ENCODE measurements at places on chromosomes 5 and 9.
A peak's percentile ranks its signal among the peaks of the same experiment; 100 is the strongest.

- DNase-seq = peak; percentile 26
Observed at GRCh38 chr5:95731571-95732554, 727 bp downstream of the RHOBTB3 start.

GRCh38 chr9:138007918-138008841 lies 130.6 kb downstream of the CACNA1B start:
- DNase-seq = no peak

GRCh38 chr5:170056561-170057267 lies 49.0 kb upstream of the FOXI1 start:
- DNase-seq = no peak

DNA sequence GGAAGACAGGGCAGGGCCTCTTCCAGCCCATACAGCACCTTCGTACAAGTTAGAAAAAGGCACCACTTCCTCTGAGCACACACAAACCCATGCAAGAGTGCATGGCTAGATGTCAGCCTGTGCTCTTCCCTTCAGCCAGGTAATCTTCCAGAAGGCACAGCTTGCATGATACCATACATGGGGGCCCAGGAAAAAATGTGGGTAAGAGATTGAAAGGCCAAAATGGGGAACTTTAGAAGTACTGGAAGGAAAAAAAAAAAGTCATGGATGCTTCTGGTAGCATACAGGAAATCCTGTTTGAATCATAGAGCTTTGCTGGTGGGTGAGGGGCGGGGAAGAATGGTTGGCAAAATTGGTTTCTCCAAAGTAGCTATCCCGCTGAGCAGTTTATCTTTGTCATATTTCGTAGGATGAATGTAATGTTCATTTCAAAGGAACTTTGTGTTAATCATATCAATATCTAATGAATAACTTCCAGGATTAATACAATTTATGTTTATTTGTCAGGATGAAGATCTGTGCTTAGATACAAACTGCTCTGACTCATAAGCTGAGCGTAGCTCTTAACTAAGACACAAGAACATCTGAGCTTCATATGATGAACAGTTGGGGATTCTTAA lies 78.2 kb upstream of the MAP3K1 start:
- no peak for DNase-seq

- DNase-seq = no peak
Observed at GRCh38 chr9:134781591-134782302, 98.9 kb upstream of the FCN2 start.

DNA sequence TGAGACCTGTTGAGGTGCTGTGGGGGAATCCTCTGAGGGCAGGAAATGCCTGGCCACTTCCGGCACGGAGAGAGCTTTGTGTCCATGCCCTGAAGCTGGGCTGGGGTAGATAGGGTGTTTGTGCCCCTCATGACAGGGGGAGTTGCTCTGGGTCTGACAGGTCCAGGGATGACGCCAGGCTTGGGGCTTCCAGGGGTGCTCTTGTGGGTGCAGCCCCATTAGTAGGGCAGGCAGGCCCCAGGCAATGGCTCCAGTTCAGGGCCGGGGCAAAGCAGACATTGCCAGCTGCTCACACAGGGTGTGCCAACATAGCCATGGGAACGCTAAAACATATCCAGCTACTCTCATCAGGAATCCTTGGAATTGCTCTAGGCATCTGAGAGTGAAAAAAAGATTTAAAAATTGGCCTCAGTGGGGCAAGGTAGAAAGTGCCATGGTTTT lies 21.1 kb downstream of the PITX1 start:
- no peak for DNase-seq

- DNase-seq = no peak
Observed at GRCh38 chr9:81146684-81147337, 542.5 kb downstream of the TLE1 start.

DNA sequence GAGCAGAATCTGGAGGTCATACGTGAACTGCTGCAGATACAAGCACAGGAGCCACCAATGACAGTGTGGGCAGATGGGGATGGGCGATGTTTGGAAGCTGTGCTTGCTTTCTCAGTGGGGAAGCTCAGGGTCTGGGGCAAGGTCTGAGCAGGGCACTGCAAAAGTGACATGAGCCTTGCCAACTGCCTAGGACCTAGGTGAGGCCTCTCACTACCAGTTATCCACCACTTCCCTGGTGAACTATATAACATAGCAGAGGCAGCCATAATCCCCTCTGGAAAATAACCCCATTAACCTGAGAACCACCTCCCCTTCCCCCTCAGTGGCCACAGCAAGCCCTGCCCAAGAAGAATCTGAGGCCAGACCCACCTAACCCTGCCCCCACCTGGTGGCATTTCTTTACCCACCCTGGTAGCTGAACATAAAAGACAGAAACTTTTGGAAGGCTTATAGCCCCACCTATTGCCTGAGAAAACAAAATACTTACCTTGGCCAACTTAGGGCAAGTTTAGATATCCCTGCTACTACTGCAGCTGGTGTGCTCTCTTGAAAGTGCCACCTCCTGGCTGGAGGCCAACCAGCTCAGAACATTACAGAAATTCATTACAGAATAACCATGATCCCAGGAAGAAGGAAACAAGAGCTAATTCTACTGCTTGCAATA lies 18.8 kb upstream of the SPEF2 start:
- DNase-seq = no peak

DNA sequence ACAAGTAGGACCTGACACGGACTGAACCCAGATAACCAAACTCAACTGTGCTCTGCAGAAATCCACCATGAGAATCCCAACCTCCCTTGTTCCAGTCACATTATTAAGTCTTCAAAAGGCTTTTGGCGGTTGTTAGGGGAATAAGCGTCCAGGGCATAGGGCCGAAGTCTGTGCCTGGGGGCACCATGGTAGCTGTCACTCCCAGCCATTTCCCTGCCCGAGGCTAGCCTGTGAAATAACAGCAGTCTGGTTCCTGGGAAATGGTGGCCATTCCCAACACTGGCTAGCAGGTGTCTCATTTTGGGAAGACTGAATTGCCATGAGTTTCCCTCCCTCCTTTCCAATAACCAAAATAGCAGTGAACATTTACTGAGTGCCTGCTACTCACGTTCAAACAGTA lies 122.2 kb downstream of the CRB2 start:
- no peak for DNase-seq

DNA sequence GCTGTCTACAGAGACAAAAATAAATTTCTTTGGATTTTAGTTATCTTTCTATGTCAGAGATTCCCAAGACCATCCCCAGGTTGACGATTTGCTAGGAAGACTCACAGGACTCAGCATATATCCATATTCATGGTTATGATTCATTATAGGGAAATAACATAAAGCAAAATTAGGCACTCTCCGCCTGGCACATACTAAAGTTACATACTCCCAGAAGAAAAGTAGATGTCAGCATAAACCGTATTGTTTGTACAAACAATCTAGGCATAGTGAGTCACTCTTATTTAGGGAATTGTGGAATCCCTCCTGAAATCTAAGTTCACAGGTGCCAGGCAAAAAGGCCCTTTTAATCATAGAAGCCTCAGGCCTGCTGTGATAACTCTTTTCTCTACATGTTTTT lies 62.9 kb downstream of the INSL6 start:
- DNase-seq = no peak

- no peak for DNase-seq
Observed at GRCh38 chr5:55304584-55304983, 2.9 kb downstream of the DHX29 start.

- no peak for DNase-seq
Observed at GRCh38 chr5:44919560-44919959, 110.8 kb downstream of the MRPS30 start.

DNA sequence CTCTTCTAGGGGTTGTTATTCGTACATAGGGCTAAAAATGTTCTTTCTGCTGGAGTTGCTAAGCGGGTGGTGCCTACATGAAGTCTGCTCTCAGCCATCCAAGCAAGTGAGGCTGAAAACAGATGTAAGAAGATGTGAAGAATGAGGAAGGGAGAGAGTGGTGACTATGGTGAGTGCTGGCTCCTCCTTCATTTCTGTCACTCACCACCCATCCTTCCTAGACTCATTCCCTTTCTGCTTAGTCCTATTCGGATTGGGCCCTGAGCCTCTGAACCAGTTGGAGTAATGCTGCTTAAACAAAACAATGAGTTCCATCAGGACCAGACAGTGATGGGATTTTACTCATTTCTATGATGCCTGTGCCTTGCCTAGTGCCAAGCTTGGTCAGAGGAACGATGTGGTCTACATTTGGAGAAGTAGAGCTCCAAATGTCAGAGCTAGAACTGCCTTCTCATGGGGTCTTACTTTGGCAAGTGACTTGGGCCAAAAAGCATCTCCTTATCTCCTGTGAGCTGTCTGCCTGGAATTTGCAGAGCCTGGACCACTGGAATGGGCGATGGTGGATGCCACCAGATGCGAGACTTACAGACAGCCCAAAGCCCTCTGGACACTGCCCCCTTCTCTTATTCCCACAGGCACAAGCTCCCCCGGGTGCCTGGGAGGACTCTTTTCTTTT lies 192.9 kb downstream of the FBXL7 start:
- no peak for DNase-seq

DNA sequence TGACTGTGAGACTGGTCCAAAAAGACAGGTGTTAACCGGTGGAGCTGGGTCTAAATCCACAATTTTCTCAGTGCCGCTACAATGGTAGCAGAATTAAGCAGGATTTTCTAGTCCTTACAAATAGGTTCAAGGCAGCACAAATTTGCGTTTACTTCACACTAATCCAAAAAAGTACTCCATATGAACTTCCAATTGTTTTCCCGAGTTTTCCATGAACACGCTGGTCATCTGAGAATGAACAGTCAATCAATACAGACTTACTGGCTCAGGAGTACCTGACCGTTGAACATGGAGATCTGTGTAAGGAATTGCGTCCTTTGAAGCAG lies 709 bp downstream of the SLC35D2 start:
- no peak for DNase-seq

DNA sequence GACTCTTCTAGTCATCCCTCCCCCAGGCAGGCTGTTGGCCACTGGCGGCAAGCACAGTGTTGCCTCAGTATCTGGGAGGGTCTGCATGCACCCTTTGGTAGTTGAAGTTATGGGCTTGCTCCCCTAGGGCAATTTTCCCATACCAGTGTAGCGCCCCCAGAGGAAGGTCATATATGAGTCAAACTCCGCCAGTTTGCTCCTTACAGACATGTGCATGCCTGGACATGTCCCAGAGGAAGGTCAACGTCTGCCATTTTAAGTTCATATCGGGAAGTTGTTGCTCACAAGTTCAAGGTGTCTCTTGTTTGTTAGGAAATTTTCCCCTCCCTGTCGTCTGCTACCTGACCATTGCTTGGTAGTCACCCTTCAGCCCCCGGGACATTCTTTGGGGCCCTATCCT lies 51.3 kb upstream of the MROH2B start:
- no peak for DNase-seq

- DNase-seq = no peak
Observed at GRCh38 chr5:145848854-145849253, 13.7 kb upstream of the PRELID2 start.

- no peak for DNase-seq
Observed at GRCh38 chr9:121344184-121344583, 25.9 kb downstream of the STOM start.

DNA sequence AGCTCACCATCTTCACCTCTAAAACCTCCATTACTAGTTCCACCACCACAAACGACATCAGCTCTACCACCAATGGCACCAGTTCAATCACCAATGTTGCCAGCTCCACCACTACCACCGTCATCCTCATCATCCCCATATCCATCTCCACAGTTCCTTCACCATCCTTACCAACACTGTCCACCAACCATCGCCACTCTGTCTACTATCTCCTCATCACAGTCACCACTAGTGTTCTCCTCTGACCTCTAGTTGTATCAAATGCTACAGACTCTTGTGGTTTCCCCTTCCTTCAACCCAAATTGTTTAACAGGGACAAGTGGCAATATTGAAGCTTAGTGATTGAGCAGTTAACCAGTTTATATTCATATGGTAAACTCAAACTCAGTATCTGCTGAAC lies 182.6 kb downstream of the CAAP1 start:
- DNase-seq = no peak

DNA sequence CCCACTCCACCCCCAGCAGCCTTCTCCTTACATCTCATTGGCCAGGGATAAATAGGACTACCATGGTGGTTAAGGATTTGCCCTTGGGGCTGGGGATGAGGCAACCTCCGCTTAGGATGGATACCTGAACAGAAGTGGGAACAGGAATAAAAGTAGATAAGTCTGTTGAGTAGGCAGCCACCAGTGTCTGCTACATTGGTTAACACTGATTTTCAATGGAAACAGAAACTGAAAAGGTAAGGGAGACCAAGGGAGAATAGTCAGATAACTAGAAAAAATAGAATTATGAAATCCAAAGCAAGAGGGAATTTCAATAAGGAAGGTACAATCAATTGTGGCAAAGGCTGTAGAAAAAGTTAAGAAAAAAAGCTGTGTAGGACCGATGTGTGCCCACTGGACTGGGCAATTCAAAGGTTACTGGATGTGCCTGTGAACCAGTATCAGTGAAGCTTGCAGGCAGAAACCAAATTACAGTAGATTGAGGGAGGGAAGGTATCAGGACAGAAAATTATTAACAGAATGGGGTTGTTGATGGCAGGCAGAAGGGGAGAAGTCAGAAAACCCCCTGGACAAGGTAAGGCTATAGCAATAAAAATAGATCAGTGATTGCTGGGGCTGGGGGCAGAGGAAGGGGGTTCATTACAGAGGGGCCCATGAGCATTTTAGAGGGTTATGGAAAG lies 48.7 kb downstream of the DNAJC21 start:
- no peak for DNase-seq

- no peak for DNase-seq
Observed at GRCh38 chr5:142466195-142466971, 141.6 kb upstream of the SPRY4 start.

DNA sequence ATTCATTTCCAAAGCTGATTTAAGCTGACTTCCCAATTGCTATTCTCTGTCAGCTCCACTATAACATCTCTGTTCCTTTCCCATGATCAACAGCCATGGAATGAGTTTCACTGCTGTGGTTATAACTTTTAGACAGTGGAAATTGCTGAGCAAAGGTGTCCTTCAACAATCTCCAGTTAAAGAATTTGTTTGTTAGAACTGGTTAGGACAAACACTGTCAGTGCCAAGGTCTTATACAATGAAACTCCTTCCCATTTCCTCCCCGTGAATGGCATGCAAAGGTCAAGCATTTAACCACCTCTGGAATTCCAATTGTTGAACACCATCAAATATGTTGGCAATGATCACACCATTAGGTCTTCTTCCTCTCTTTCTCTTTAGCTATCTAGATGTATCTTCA lies 45.7 kb upstream of the GHR start:
- no peak for DNase-seq

DNA sequence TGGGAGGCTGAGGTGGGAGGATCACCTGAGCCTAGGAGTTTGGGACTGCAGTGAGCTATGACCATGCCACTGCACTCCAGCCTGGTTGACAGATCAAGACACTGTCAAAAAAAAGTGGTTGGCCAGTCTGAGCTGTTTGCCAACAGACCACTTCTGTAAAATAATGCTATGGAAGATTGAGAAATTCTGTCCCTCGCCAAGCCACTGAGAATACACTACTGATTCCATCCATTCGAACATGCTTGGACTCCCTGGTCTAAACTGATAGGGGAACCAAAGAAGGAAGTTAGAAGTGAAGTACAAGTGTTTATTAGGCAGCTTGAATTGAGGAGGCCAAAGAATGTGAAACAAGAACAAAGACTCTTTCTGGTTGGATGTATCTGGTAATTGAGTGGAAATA lies 27.2 kb downstream of the ENC1 start:
- DNase-seq = no peak
